ENCODE measurements at places on chromosomes 16 and 17.

GRCh38 chr16:85460252-85461021 is 152.7 kb upstream of the GSE1 start:
- DNase-seq = no peak

DNA sequence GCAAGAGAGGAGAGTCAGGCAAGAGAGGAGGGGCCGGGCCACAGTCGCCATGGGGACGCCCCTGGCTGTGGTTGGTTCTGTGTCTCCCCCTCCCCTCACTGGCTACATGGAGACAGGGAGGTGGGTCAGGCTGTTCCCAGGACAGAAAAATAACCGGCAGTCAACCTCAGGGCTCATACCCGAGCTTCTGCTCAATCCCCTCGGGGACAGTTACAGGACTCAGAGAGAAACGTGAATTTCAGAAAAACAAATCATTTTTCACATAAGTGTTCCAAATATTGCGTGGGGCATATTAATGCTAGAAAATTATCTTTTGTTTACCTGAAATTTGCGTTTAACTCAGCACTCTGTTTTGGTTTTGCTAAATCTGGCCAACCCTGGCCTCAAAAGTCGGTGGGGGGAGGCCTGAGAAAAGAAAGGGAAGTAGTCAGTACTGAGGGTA is 22.2 kb upstream of the CPSF4L start:
- no peak for DNase-seq

DNA sequence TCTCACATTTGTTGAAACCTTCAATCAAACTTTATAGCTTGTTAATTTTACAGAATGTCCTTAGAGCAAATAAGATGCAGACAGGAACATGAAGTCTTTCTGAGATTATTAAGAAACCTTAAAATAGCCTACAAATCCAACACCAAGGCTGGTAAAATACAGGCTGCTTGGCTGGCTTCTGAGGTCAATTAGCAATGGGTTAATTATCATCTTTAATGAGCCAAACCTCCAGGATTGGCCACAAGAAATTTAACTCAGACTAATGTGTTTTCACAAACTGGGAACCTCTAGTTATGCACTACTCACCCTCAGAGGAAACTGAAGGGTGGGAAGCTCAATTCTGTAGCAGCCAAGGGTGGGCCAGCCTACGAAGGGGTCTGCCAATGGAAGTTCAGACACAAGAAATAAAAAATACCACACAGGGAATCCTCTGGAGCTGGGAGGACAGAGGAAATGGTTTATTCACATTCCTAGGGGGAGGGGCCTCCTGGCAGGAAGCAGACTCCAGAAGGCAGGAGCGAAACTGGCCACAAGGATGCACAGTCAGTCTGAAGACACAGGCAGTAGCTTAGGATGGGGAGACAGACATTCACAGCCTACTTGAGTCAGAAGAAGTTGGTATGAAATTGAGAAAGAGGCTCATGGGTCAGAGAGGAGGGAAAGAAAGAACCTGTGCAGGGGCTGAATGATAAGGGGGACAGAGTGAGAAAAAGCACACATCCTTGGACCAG is 36.1 kb downstream of the HIC1 start:
- DNase-seq = no peak

DNA sequence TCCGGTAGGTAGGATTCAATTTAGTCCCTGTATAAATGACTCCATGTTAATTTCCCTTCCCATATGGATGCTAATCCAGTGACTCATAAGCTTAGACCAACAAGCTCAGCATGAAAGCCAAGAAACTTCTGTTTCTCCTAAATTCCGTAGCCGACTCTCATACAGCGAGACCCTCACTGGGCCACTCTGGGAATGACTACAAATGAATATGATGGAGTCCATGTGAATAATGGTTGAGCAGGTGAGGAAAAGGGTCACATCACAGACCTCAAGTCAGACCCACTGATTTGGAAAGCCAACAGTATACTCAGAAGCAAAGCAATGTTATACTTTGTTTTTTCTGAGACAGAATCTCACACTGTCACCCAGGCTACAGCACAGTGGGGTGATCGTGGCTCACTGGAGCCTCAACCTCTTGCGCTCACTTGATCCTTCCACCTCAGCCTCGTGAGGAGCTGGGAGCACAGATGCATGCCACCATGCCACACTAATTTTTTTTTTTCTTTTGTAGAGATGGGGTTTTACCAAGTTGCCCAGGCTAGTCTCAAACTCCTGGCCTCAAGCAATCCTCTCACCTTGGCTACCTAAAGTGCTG is 14.6 kb downstream of the RSL1D1 start:
- DNase-seq = no peak

- DNase-seq = no peak
Measured at GRCh38 chr17:39014044-39014794, 47.0 kb upstream of the FBXO47 start.

DNA sequence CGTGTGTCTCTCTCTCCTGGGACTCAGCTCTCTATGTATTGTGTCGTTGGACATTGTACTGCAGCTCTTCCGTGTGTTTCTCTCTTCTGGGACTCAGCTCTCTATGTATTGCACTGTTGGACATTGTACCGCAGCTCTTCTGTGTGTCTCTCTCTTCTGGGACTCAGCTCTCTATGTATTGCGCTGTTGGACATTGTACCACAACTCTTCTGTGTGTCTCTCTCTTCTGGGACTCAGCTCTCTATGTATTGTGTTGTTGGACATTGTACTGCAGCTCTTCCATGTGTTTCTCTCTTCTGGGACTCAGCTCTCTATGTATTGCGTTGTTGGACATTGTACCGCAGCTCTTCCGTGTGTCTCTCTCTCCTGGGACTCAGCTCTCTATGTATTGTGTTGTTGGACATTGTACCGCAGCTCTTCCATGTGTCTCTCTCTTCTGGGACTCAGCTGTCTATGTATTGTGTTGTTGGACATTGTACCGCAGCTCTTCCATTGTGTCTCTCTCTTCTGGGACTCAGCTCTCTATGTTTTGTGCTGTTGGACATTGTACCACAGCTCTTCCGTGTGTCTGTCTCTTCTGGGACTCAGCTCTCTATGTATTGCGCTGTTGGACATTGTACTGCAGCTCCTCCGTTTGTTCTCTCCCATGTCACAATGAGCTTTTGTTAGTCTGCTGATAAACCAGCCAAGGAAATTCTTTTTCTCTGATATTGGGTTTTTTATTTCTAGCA is 84.8 kb downstream of the RPTOR start:
- DNase-seq = no peak

GRCh38 chr17:71363661-71364060 is 757.2 kb upstream of the SOX9 start:
- no peak for DNase-seq

DNA sequence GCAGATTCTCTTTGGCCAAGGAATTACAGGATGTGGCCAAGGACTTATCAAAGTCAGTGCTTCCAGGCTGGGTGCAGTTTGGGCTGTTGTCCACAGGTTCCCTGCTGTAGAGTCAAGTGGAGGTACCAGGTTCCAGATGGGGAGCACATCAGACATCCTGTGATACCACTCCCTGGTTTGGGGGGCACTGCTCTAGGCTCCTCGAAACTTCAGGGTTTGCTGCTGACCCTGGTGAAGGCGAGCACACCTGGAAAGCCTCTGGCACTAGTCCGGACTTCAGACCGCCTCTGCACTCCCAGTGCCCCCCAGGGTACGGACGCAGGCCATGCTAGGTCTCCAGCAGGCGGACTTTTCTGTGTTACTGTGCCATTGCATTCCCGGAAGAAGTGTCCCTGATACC is 10.7 kb downstream of the SLC47A1 start:
- DNase-seq = no peak

GRCh38 chr17:45847101-45847500 is 2.4 kb downstream of the SPPL2C start:
- DNase-seq = no peak

GRCh38 chr16:68097895-68098294 is 12.7 kb downstream of the NFATC3 start:
- DNase-seq = no peak

GRCh38 chr17:81245024-81245664 is 6.0 kb downstream of the NDUFAF8 start:
- no peak for DNase-seq

GRCh38 chr16:69935278-69935711 is 15.8 kb upstream of the CLEC18A start:
- DNase-seq = no peak

DNA sequence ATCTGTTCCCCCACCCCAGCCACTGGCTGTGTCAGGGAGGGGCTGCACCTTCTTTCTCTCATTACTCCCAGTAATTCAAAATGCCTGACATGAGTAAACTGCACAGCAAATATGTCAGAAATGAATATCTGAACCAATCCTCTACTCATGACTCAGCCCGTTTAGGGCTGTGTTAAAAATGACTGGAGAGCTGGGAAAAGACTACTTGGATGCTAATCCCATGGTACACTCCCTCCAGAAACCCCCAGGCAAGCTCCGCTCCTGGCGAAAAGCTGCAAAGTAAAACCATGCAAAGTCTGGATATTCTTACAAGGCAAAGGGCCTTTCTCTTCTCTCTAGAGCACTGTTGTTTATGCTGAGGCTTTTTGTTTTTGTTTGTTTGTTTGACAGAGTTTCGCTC is 448.1 kb upstream of the DYNLRB2 start:
- DNase-seq = no peak

DNA sequence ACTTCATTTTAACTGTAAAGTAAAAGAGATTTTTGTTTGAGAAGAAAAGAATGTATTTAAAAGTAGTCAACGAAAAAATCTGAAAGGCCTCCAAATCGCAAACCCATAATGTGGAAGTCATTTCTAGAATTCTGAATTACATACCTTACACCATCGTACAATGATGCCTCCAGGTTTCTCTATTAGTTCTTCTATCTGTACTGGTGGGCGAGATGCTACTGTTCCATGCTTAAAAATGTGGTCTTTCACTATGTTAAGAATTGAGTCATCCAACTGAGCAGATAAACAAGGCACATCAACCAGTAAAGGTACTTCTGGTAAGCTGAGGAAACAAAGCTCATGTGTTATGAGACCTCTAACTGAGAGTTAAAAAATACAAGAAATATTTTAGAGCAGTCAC is 28.5 kb downstream of the CRLF3 start:
- no peak for DNase-seq

GRCh38 chr16:85735225-85735635 is 15.7 kb downstream of the C16orf74 start:
- DNase-seq = peak; percentile 22

- no peak for DNase-seq
Measured at GRCh38 chr17:28267720-28268609, 51.0 kb upstream of the TMEM97 start.

GRCh38 chr17:15039366-15039765 is 225.8 kb downstream of the PMP22 start:
- no peak for DNase-seq

- no peak for DNase-seq
Measured at GRCh38 chr17:55969562-55970324, 183.5 kb upstream of the ANKFN1 start.

DNA sequence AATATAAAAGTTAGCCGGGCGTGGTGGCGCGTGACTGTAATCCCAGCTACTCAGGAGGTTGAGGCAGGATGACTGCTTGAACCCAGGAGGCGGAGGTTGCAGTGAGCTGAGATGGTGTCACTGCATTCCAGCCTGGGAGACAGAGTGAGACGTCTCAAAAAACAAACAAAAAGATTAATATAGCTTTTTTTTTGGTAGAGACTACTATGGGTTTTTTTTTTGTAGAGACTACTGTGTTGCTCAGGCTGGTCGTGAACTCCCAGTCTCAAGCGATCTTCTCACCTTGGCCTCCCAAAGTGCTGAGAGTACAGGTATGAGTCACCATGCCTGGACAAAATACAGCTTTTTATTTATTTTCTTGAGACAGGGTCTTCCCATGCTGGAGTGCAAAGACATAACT is 20.2 kb downstream of the ZNRF1 start:
- no peak for DNase-seq

- DNase-seq = no peak
Measured at GRCh38 chr16:24774510-24774909, 45.1 kb downstream of the TNRC6A start.

DNA sequence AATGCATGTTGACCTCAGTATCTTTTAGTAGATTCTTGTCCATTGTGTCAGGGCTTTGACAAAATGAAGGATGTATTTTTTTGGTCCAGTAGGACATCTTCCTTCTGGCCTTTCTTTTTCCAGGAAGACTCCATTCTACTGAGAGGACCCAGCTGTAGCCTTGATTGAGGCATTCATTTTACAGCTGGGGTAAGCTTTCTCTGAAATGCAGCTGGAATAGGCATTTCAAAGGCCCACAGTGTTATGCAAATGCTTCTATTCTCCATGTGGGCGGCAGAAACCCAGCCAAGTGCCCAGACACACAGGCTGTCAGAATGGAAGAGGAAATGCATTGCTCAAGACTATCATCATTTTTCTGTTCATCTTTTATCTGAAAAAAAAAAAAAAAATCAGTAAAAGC is 629.0 kb upstream of the CDH8 start:
- DNase-seq = no peak

GRCh38 chr17:7885367-7886226 is 3.0 kb upstream of the CHD3 start:
- DNase-seq = peak; percentile 24

DNA sequence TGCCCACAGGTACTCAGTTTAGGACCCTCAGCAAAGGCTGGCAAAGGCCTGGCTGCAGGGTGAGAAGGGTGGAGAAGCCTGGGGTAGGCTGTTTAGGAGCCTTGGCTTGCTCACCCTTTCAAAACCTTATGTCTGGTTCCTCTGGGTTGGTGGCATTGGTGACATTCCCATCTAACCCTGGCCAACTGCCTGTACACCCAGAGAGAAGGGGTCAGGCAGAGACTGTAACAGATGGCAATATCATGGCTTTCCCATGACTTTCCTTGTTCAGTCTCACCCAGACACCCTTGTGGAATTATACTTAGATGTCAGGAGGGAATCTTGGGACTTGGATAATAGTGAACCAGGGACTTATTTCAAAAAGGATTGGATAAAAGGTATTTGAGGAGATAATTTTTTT is 18.5 kb upstream of the LLGL1 start:
- DNase-seq = no peak

DNA sequence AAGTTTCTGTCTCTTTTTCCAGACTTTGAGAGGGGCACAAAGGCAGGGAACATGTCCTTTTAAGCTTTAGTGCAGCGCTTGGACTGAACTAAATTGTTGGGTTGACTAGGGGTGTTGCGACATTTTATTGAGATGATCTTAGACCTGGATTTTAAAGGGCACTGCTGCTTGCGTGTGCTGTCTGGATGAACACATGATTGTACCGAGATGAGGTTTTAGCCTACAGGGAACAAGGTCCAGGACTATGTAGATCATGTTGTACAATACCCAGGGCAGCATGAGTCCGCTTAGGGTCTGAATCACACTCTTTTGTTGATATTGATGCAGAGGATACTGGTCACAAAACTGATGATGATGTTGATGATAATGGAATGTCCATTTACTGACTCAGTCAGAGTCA is 5.2 kb upstream of the RGS9 start:
- DNase-seq = no peak

DNA sequence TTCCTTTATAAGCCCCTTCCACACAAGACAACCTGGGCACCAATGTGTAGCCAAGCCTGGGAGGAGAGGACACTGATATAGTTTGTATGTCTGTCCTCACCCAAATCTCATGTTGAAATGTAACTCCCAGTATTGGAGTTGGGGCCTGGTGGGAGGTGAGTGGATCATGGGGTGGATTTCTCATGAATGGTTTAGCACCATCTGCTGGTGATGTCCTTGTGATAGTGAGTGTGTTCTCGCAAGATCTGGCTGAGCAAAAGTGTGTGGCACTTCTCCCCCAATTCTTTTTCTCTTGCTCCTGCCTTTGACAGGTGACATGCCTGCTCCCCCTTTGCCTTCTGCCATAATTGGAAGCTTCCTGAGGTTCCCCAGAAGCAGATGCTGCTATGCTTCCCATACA is 135.8 kb downstream of the USP31 start:
- no peak for DNase-seq
